ENCODE measurements at places on chromosomes 5 and 9.

- DNase-seq = no peak
Observed at GRCh38 chr5:115320006-115320405, 23.6 kb upstream of the CCDC112 start.

- no peak for DNase-seq
Observed at GRCh38 chr5:72355706-72356299, 35.6 kb downstream of the PTCD2 start.

DNA sequence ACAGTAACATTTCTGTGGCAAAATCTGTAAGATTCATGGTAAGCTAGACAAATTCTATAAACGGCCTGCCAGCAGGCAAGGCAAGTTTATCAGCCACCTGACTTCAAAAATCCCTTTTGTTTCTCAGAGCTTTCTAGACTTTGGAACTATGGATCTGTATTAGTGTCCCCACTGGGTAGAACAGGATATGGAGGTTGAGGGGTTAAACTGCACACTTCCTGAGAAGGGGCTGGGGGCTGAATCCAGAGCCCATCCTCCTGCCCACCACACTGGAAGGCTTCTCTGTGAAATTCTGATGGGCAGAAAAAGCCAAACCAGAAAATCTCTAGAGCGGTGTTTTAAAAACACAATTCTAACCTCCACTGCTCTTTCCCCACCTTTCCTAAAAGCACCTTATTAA, 128.7 kb downstream of the ENTREP1 start:
- DNase-seq = no peak

- DNase-seq = no peak
Observed at GRCh38 chr5:143652108-143652700, 159.8 kb upstream of the HMHB1 start.

- DNase-seq = no peak
Observed at GRCh38 chr5:132998556-132998955, 27.8 kb downstream of the ZCCHC10 start.

GRCh38 chr5:163677092-163677491, 171.7 kb downstream of the MAT2B start:
- DNase-seq = no peak

- DNase-seq = no peak
Observed at GRCh38 chr5:67244345-67244793, 47.8 kb upstream of the CD180 start.

GRCh38 chr5:180105827-180106312, 34.3 kb upstream of the RNF130 start:
- no peak for DNase-seq

GRCh38 chr5:2686321-2687124, 65.0 kb downstream of the IRX2 start:
- DNase-seq = no peak

- no peak for DNase-seq
Observed at GRCh38 chr5:35924122-35924949, 14.1 kb downstream of the CAPSL start.

- no peak for DNase-seq
Observed at GRCh38 chr5:74581988-74582365, 58.6 kb downstream of the ENC1 start.

DNA sequence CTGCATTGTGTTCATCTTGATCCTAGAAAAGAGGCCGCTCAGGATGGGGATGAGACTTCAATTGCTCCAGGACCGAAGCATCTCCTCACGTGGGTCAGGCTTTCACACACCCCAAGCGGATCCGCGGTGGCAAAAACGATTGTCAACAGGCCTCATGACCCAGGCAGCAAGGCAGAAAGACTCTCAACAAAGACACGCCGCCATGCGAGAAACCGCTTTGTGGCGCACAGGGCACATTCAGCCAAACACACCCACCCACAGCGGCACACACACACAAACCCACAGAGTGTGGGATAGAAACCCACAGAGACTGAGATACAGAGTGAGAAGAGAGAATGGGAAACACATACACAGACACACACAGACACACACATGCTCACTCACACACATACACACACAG, 483.4 kb downstream of the SPATA31A7 start:
- no peak for DNase-seq

DNA sequence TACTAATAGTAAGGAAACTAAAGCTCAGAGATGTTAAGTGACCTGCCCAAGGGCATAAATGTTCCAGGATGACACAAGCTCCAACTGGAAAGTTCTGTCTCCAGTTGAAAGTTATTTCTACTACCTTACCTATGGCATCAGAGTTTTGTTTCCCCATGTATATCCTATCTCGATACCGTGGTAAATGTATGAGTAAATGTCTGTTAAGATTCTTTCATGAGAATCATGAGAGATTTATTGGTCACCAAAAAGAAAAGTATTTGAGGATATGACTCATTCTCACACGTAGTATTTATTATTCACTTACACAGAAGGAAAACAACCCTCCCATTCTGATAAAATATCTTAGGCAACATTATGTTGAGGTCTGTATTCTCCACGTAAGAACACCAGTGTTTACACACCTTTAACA, 11.1 kb upstream of the SHOC1 start:
- no peak for DNase-seq

- DNase-seq = no peak
Observed at GRCh38 chr5:9619331-9620092, 10.6 kb downstream of the TAS2R1 start.

GRCh38 chr9:83441390-83441789, 96.8 kb downstream of the FRMD3 start:
- no peak for DNase-seq
